ENCODE measurements at places on chromosomes 13 and 19.

GRCh38 chr13:26132756-26133155, 80.9 kb upstream of the SHISA2 start:
- DNase-seq, result no peak

GRCh38 chr13:28268800-28269223, 130.5 kb downstream of the PAN3 start:
- DNase-seq, result peak; percentile 42

DNA sequence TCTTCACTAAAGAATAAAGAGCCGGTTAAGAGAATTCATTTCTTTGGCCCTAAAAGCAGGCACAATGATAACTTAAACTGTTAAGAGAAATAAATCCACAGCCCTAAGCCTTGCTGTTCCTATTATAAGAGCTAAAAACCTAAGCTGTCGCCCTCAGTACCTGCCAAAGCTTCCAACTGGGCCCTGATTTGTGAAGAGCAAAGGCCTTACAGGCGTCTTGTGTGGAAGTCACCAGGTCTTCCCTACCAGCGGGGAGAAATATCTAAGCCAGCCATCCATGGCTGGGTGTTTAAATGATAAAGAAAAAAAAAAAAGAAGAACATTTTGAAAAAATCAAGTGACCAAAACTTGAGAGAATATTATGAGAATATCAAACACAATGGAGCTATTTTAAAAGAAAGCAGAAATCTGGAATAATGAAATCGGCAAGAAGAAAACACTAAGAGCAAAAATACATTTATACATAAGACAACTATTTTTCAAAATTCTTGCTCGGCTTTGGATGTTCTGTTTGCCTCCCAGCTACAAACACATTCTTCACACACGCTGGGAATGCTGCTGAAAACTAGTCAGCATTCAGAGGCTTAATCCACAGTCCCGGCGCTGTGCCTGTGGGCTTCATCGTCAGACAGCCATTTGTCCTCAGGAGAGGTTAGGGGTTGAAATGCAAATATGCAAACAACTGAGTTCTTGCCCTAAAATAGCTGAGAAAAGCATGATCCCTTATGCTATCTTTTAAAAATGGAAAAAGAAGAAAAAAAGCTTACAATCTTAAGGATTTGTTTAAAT, 89.8 kb upstream of the LSM14A start:
- no peak for DNase-seq

GRCh38 chr13:95106562-95106961, 194.7 kb downstream of the ABCC4 start:
- no peak for DNase-seq

DNA sequence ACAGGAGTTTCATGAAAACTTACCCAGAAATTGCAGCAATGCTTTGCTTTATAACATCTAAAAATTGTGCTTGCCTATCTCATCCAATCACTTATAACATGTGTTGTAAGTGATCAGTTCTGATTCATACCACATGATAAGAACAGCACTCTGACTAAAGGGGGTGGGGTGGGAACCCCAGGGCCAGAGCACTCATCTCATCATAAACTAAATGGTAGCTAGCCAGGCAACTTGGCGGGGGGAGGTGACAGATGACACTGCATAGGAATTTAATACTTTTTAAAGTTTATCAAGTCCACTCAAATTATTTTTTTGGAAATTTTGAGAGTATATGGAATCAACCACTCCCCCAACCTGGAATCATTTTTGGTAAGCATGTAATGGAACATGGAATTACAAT, 42.1 kb downstream of the FOXO1 start:
- DNase-seq, result no peak

DNA sequence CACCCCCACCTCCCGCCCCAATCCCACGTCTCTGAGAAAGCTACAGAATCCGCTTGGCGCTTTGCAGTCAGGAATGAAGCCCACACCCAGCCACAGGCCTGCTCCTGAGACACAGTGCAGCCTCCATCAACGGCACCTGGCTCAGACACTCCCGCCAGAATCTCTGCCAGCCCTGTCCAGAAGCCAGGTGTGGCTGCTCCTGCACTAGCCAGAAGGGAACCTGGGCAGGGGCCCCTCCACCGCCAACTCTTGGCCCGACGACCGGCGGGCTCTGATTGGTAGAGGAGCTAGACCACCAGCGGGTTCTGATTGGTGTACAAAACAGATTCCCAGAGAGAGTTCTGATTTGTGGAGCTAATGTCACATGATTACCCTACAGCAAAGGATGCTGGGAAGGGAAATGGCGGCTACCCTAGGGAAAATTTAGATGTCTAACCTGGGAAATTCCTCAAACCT, 2.9 kb upstream of the PPP6R1 start:
- DNase-seq, result no peak

- DNase-seq, result no peak
These were observed 1.2 kb upstream of the NKPD1 start for GRCh38 chr19:45161738-45162607.

GRCh38 chr13:96397807-96398206, 307.9 kb downstream of the HS6ST3 start:
- peak; percentile 58 for DNase-seq

GRCh38 chr13:38440666-38441065, 91.0 kb downstream of the UFM1 start:
- DNase-seq, result no peak

GRCh38 chr13:21061029-21061763, at the start of gene LATS2:
Gene LATS2, minus strand, starts transcription at chr13:21061586. Its CDS starts 15,560 bp downstream, at chr13:21046026.
- DNase-seq, result peak; percentile 2

DNA sequence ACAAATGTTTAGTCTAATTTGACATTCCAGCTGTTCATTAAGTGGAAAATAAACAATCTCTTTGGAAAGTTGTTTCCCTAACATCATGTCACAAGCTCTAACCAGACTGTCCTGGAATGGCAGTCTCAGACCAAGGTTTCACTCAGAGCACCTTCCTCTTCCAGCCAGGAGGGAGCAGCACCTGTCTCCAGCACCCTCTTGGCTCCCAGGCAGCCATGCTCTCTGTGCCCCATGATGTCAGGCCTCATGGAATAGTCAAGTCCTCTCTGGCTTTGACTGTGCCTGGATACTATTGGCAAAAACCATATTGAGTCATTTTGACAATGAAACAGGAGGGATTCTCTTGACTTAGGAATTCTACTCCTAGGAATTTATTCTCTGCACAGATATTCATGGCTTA, 171.4 kb downstream of the OXGR1 start:
- DNase-seq, result peak; percentile 9

DNA sequence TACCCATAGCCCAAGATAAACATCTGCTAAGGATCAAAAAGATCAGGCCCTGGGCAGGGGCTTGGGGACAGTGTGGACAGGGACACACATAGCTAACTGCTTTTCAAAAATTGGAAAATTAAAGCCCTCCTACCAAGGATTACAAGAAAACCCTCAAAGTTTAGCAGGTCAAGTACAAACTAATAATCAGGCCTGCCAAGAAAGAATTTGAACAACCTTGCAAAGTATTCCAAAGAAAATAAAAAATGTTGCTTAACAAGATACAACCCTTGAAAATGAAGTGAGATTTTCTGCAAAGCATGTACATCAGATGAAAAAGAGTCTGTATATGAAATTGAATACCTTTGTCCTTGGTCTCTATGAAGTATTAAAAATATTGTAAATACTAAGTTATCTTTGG, 67.3 kb downstream of the KLF12 start:
- no peak for DNase-seq

DNA sequence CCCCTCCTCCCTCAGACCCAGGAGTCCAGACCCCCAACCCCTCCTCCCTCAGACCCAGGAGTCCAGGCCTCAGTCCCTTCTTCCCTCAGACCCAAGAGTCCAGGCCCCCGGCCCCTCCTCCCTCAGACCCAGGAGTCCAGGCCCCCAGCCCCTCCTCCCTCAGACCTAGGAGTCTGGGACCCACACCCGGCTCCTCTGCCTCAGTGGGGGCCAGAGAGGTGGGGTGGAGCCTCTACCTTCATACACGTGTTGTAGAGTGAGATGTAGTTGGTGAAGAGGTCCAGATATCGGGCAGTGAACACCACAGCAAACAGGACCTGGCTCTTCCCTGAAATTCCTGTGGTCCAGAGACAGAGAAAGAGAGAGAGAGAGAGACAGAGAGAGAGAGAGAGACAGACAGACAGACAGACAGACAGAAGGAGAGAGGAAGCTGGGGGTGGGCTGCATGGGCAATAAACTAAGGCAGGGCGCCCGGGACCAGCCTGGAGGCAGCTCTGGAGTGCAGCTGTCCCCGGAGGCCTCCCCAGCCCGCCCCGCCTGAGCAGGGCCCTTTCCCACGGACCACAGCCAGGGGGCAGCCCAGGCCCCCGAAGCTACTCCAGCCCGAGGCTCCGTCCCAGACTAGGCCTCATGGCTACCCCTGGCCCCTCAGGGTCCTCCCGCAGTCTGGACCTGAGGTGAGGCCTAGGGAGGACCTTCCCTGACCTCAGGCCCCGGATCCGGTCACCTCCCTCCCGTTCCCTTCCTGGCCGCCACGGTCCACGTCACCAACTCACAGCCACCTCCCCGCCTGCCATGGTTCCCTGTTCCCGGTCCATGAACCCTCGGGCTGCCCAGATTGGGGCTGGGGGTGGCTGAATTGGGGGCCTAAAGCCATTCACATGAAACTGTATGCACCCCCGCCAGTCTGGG, 907 bp downstream of the KDELR1 start:
- DNase-seq, result peak; percentile 41

- no peak for DNase-seq
These were observed 620.0 kb upstream of the ATXN8OS start for GRCh38 chr13:69487576-69487975.

Data from Kasumi-1 (cell line).